ENCODE measurements at places on chromosomes 6 and 20.

GRCh38 chr6:167828325-167828956, 1.7 kb downstream of the AFDN start:
- no peak for DNase-seq

- no peak for DNase-seq
Observed at GRCh38 chr6:131766631-131767030, 41.2 kb upstream of the ENPP1 start.

GRCh38 chr20:63415647-63416391, 54.7 kb upstream of the CHRNA4 start:
- no peak for DNase-seq

DNA sequence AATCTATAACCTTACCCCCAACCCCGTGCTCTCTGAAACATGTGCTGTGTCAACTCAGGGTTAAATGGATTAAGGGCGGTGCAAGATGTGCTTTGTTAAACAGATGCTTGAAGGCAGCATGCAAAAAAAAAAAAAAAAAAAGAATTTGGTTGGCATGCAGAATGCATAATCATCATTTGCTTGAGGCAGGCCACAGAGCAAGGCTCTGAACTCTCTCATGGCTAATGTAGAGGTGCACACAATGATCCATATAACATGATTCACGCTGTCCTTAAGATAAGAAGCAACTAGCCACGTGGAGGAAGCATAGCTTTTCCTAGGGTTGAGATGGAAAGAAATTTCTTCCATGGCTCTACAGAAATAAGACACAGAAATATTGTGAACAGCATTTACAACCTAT, 27.6 kb upstream of the RPN2 start:
- no peak for DNase-seq

Data from activated CD8-positive, alpha-beta memory T cell treated with anti-CD3 and anti-CD28 coated beads, Interleukin-2, amount 50 U/mL, for 48 hours (primary cell).